Foreskin fibroblast (primary cell): ENCODE measurements at places on chromosomes 5 and 9.
A peak's percentile ranks its signal among the peaks of the same experiment; 100 is the strongest.

DNA sequence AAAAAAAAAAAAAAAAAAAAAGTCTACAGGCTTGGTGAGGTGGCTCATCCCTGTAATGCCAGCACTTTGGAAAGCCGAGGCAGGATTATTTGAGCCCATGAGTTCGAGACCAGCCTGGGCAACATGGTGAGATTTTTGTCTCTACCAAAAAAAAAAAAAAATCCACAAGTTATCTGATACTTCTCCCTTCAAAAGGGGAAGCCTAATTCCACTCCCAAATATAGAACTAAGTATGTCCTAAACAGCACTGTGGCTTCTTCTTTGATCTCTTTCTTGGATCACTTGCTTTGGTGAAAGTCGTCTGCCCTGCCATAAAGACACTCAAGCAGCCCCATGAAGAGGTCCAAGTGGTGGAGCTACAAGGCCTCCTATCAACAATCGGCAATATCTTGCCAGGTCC lies 18.8 kb upstream of the STING1 start:
- no peak for DNase-seq

- no peak for DNase-seq
These were observed 620.4 kb downstream of the SLCO4C1 start for GRCh38 chr5:101675510-101676219.

DNA sequence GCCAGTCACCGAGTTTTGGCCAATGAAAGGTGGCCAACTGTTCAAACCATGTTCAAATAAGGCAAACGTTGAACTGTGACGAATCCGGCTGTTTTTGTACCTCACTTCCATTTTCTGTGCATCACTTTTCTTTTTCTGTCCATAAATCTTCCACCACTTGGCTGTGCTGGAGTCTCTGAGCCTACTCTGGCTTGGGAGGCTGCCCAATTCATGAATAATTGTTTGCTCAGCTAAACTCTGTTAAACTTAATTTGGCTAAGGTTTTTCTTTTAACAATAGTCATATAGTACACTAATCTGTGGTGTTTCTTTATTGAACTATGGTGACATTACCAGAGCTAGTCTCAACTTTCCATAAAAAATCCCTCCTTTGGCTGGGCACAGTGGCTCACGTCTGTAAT lies 11.3 kb downstream of the NIM1K start:
- peak; percentile 26 for DNase-seq

DNA sequence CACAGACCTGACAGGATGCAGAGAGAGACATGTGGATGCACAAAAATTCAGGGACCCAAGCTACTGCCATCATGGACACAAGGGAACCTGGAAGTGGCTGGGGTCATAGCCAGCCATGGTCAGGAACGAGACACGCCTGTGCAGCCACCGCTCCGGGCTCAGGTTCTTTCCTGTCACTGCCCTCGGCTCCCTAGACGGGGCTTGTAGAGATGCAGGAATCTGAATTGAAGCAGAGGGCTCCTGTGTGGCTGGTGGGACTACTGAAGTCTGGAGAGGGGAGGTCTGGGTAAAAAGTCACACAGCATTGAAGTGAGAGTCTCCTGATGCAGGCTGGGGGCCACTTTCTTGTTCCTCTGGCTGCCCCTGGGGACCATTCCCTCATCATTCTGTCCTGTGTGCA lies 32.3 kb upstream of the PTGS1 start:
- DNase-seq: no peak

- no peak for DNase-seq
These were observed 46.7 kb upstream of the MACIR start for GRCh38 chr5:103211576-103212561.

- DNase-seq: no peak
These were observed 46.8 kb upstream of the ATG10 start for GRCh38 chr5:81925009-81925408.

GRCh38 chr5:86354664-86355063 lies 263.1 kb upstream of the COX7C start:
- no peak for DNase-seq

- no peak for DNase-seq
These were observed 247.9 kb downstream of the TENT4A start for GRCh38 chr5:6961123-6961522.

DNA sequence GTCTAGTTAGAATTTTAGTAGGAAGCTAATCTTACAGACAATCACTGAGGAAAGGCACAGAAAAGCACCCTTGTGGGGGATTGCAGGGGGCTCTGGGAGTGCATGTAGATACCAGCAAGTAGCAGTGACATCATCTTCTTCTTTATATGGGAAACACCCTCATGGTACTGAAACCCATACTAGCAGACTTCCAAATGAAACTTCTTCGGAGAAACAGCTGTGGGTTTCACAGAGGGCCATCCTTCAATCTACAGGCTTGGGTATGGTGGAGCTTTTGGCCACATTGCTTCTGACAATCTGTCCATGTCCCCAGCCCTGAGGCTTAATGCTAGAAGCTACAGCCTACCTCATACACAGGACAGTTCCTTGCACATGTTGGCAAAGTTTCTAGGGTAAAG lies 165.2 kb upstream of the NFIB start:
- no peak for DNase-seq

DNA sequence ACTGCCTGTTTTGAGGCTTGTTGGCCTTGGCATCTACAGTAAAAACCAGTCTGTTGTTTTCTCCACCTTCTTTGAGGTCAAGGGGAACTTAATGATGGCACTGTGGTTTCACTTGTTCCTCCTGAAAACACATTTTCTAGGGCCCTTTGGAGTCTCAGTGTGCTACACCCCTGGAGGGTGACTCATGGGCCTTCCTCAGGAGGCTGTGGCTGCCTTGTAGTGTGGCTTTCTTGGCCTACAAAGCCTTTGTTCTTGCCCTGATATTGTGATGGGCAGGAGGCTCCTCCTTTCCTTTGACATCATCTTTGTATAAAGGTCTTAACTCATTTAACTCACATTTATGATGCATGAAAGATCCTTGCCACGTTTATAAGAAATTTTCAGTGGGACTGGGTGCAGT lies 56.3 kb upstream of the GPBP1 start:
- DNase-seq: no peak

- DNase-seq: peak; percentile 78
These were observed 39.5 kb downstream of the MEGF10 start for GRCh38 chr5:127330116-127330515.

DNA sequence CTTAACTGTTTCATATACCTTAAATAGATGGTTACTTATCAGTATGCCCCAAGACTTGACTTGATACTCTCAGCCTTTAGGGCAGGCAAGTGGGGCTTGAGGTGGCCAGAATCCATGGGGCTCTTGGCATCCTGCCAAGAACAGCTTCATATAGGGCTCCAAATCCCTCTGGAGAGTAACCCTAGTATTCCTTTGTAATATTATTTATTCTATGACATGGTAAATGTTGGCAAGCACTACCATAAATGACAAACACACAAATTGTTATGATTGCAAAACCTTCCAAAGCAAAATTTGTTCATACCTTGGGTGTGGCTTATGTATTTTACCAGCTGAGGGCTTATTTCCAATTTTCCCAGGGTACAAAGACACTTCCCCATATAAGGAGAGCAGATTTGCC lies 257.4 kb upstream of the TRPC7 start:
- no peak for DNase-seq

GRCh38 chr5:3596857-3597166 lies 1.2 kb downstream of the IRX1 start:
- DNase-seq: no peak

DNA sequence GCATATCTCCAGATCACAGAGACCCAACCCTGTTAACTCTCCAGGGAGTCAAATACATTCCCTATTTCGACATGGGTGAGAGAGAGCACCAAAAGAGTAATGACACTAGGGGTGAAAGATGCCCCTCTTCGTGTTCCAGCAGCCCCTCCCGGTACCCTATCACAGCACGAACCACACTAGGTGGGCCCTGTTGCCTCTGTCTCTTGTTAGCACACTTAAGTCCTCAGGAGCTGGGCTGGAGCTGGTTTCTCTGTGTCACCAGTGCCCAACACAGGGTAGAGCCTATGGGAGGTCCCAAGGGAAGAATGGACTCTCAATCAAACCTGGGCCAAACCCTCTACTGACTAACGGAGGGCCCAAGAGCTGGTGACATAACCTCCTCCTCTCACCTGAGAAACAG lies 1.2 kb downstream of the CDK20 start:
- DNase-seq: no peak

DNA sequence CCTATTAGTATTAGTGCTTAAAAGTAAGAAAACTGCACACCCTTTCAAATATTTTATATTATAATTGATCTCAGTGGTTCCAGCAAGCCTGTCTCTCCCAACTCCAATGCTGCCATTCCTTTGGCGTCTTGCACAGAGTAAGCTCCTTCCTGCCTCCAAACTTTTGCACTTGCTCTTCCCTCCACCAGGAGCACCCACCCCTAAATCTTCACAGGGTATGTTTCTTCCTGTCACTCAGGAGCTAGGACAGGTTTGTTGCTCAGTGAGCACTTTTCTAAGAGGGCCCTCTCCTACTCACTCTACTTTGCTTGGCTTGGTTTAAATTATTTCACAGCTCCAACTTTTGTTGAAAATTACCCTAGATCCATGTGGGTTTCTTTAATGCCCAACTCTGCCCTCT lies 189.1 kb upstream of the ADRA1B start:
- DNase-seq: no peak

DNA sequence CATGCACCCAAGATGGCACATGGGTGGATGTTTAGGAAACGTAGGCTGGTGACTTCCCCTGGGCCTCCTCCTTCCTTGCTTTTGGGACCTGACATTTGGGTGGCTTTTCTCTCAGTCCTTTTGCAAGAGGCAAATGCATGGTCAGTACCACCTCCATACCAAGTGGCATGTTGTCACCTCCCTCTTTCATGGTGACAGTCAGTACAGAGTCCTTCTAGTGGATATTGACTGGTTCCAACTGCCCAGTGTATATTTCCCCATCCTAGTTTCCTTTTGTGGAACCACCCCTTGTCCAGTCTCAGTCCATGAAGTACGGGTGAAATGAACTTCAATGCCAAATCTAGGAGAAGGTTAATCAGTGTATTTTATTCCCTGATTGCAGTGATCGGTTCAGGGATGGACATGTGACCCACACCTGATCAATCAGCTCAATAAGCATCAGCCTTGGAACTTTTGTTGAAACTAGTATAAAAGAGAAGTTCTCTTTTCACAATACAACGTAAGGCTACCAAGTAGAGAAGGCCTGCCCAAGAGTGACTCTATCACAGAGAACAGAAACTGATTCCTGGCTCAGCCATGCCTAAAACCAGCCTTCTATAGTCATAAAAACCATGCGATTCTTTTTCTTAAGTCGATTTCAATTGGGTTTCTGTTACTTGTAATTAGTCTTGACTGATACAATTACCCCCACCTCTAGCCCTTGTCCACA lies 143.4 kb upstream of the KLF9 start:
- no peak for DNase-seq

DNA sequence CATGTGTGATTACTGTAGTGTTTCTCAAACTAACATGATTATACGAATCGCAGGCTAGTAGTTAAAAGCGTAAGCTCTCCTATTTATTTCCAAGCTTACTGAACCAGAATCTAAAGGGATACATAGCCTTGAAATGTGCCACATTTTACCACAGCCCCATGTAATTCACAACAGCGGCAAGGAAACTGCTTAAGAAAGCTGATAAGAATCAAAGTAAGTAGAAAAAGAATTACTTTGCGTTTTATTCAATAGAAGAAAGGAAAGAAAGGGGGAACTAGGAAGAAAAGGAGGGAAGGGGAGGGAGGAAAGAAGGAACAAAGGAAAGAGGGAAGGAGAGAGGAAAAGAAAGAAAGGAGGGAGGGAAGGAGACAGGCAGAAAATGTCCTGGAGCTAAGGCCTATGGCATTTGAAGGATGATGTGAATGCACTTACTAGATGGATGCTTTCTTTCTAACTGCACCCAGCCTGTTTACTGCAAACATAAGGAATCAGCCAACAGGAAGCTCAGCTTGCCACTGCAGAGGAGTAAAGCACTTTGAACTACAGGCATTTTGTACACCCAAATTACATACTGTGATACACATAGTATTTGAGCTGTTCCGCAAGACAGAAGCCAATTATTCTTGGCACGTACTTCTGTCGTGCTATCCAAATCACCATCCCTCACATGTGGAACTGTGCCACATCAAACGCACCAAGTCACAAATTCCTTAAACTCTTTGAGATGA lies 521.7 kb downstream of the RAB3C start:
- peak; percentile 22 for DNase-seq

DNA sequence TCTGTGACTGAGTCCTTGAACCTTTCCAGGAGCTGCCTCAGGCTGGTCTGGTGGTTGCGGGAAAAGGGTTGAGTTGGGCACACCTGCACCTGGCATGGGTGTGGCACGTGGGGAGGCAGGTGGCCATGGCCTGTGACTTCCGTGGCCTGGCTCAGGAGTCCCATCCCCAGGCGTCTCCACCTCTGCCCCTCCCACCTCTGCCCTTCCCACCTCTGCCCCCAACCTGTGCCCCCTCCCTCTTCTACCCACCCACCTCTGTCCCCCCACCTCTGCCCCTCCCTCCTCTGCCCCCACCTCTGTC lies 1.9 kb upstream of the QRFP start:
- DNase-seq: no peak
